ENCODE measurements at places on chromosomes 2 and 18.

DNA sequence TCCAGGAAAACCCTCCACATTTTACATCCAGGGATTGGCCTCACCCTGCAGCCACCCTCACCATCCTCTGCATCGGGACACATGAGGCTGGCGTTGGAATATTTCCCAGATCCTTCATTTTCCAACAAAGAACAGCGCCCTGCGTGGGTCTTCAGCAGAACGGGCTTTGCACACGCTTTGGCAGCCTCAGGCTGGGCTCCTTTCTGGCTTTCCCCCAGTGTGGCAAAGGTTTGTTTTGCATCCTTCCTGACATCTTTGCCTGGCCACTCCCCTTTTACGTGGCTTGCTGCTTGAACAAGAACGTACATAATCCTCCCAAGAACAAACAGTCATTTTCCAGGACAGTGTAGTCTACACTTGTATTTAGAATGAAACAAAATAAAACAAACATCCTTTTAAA lies 25.6 kb upstream of the GREB1 start:
- DNase-seq = no peak

DNA sequence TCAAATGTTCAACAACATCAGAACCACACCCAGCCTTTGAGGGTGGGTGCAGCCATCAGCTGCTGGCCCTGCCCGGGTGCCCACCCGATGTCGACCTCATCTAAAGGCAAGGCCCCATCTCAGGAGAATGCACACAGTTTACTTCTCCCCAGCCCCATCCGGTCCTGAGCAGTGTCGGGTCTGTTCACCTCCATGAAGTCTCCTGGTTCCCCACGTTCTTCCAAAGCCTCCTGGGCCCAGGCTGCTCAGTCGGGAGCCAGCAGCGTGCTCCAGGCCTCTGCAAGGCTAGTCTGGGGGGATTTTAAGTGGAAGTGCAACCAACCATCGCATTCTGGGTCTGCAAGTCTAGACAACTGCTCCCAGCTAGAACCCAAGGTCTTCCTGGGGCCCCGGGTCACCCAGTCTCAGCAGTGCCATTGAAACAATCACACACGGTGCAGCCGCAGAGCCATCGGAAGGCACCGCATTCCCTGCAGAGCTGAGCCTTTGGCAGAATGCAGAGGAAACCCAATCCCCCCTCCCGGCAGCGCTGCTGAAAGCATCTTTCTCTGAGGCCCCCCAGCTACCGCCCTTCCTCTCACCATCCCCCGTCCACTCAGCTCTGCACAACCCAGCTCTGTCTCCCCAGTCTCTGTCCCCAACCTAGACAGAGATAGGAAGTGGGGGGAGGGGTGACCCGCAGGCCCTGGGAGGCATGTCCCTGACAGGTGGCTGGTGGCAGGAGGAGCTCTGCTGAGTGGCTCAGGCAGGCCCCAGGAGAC lies 8.5 kb downstream of the ESPNL start:
- peak; percentile 38 for DNase-seq

GRCh38 chr2:206978746-206979145 lies 39.4 kb downstream of the CPO start:
- no peak for DNase-seq

GRCh38 chr2:204110338-204110741 lies 173.8 kb downstream of the ICOS start:
- no peak for DNase-seq

GRCh38 chr2:189115126-189115525 lies 64.4 kb downstream of the COL5A2 start:
- DNase-seq = peak; percentile 7
